ENCODE measurements at places on chromosomes 16 and 17.
A peak's percentile ranks its signal among the peaks of the same experiment; 100 is the strongest.

DNA sequence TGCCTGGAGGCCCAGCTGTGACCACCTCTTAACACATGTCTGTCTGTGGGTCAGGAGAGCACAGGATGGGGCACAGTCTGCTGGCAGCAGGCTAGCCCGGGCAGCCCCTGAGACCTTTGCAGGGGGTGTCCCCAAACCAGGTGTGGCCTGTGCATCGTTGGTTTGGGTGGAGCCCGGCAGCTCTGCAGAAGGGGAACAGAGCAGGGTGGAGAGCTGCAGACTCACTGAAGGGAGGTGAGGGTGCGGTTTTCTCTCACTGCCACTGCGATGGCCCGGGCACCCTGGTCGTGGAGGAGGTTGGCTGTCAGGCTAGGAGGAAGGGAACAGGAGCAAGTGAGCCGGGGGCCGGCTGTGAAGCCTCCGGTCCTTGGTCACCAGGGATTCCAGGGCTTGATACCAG lies 28.8 kb downstream of the NLRC3 start:
- no peak for DNase-seq

DNA sequence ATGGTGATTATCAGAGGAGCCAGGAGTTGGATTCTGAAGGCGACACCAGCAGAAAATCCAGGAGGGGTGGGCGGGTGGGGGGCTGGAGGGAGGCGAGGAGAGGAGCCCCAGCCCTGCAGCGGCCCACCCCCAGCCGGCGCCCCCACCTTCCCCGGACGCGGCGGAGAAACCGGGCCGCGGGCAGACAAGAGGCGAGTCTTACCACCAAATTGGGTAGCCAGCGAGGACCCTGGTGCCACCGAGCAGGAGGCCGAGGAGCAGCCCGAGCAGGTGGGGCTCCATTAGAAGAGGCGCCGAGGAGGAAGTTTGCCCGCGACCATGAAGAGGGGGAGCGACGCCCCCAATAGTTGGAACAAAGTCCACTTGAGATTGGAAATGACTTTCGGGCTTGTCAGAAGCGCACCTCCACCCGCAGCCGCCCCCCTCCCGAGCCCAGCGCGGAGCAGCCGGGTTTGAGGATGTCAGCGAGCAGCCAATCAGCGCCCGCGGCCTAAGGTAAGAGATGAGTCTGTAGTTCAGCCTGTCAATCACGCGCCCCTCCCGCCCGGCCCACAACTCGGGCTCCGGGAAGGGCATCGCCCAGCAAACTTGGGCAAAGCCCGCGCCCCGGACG lies at the start of gene WNT3:
Gene WNT3 (minus strand): TSS at position 377 of the 613 bp plus-strand sequence. CDS start 95 bp downstream, at position 282.
- DNase-seq, result no peak

DNA sequence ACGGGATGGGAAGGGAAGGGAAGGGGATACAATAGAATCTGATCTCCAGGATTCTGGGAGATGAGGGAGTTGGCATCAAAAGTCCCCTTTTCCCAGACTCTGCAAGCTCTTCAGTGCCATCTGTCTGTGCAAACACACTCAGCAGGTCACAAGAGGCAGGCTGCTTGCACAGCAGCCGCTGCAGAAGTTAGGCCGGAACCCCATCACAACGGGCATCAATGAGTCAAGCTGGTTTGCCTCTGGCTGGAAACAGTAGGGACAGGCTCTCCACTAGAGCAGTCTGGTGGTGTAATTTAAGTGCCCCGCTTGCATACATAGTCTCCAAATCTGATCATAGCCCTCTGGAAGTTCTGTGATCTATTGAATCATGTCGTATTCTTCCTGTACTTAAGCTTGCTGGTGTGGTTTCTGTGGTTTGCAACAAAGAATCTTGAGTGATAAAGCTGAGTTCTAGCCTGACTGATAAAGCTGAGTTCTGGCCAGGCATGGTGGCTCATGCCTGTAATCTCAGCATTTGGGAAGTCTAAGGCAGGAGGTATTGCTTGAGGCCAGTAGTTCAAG lies 33.7 kb upstream of the KDM8 start:
- DNase-seq, result no peak

GRCh38 chr17:47276868-47277267 lies 23.2 kb downstream of the ITGB3 start:
- peak; percentile 88 for DNase-seq

DNA sequence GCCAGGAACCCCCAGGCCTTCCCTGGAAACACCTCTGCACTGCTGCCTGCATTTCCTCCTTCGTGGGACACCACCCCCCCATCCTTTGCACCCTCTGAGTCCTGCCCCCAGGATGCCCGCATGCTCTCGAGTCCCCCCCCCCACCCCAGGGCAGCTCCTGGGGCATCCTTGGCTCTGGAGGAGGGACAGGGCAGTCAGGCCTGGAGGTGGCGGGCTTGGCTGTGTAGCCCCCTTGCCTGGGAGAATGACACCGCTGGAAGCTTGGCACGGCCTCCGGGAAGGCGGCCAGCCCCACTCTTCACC lies 98.9 kb upstream of the GSE1 start:
- DNase-seq, result peak; percentile 22

- DNase-seq, result no peak
Measured at GRCh38 chr16:14098081-14098480, 27.0 kb downstream of the MRTFB start.

DNA sequence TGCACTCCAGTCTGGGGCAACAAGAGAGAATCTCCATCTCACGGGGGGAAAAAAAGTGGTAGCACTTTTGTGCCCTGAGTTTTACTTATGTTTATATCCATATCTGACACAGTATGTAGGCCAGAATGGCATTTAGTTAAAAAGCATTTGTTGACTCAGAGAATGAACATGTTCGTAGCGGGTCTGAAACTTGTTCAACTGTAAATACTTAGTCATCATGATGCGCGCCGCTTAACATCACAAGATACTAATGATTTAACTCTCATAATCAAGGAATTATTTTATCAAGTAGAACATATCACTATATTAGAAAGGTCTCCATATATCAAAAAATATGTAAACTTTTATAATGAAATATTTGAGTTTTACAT lies 55.3 kb upstream of the ITGA2B start:
- DNase-seq, result no peak

GRCh38 chr16:64280317-64280716 lies 841.5 kb downstream of the CDH11 start:
- no peak for DNase-seq

DNA sequence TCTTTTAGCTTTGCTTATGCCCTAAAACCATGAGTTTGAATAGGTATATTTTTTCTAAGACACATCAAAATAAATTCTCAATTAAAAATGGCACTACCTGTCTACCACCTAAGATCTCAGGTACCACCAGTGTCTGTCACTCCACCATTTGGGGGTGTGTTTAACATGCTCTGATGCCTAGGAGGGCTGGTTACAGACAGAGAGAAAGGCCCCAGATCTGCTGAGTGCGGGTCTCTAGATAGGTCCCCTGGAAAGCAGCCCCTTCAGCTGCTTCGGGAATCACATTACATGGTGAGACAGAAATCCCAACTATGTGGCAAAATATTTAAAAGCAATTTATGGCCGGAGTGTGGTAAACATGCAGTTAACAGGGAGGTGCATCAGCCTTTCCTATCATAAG lies 653 bp upstream of the VAC14 start:
- no peak for DNase-seq

GRCh38 chr16:17431968-17432625 lies 38.7 kb downstream of the XYLT1 start:
- DNase-seq, result no peak

DNA sequence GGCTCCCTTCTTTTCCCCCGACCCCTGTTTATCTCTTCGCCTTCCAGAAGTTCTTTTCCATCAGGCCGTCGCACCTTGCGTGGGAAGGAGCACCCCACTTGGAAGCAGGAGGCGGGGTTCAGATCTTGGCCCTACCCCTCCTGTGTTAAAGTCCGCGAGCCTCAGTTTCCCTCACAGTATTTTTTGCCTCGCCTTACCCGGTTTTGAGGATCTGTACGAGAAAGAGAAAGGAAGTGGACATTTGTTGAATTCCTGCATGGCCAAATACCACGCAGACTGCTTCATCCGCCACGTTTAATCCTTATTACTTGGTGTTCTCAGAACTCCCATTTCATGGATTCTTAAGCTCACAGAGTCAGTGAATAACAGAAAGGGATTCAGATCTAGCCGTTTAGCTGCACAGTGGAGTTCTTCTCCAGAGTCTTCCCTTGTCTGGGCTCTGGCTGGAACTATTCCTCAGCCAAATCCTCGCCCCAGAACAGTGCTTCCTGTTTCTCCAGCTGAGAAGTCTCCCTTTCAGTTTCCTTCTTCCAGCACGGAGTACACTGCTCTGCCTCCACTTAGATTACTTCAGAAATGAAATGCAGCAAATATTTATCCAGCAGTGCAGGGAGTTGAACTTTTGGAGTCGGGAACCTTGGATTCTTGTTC lies 590 bp downstream of the TMEM219 start:
- DNase-seq, result peak; percentile 42

- DNase-seq, result no peak
Measured at GRCh38 chr17:32590974-32591373, 104.2 kb downstream of the CDK5R1 start.

GRCh38 chr16:80994451-80994850 lies 12.2 kb downstream of the CMC2 start:
- no peak for DNase-seq

GRCh38 chr16:54359555-54359954 lies 73.0 kb upstream of the IRX3 start:
- no peak for DNase-seq
